Naive thymus-derived CD8-positive, alpha-beta T cell (primary cell): ENCODE measurements at places on chromosomes 3 and 15. TPM values are rescaled to one million over a fixed set of nuclear protein-coding genes. Genes with fewer than 3 reads are reported as not detected.

The LRRC31 gene
- polyA plus RNA-seq: not detected

DNA sequence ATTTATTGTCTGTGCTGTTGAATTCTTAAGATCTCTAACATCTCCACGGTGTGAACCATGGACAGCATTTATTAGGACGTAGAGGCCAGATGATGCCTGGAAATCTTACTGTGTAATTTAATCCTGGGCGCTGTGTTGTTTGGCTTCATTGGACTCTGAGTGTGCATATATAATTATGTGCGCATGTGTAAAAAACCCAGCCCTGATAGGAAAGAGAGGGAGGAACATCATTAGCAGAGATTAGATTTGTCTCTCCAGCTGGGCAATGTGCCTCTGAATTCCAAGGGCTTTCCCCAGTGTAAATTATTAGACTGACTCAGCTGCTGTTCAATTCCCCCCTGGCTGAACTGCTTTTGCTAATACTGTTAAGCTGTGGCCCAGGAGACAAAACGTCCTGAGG is 39.6 kb downstream of the MAP3K13 start:
- no peak for DNase-seq

The SAXO2 gene
- polyA plus RNA-seq: 2.1 TPM

The MST1 gene
- 1.1 TPM for polyA plus RNA-seq

The ARGFX gene
- not detected for polyA plus RNA-seq

GRCh38 chr3:70824078-70824477 is 511.6 kb upstream of the MDFIC2 start:
- DNase-seq: no peak

GRCh38 chr3:17367171-17367570 is 375.3 kb downstream of the TBC1D5 start:
- no peak for DNase-seq

The KAT2B gene
- 5.9 TPM for polyA plus RNA-seq

DNA sequence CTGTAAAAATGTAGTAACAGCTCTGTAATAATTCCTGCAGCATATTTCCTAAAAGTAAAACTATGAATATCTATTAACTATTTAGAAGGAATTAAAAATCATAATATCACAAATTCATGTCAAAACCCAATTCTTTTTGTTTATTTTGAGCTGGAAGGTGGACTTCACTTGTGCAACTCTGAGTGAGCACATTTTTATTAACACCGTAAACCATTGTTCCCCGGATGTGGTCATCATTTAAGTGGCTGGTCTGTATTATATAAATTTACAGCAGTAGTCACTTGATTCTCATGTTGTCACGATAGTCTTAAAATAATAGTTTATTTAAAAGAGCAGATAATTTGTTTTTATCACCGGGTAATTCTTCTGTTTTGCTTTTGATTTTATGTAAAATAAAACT is 43.0 kb upstream of the UTS2B start:
- DNase-seq: no peak

DNA sequence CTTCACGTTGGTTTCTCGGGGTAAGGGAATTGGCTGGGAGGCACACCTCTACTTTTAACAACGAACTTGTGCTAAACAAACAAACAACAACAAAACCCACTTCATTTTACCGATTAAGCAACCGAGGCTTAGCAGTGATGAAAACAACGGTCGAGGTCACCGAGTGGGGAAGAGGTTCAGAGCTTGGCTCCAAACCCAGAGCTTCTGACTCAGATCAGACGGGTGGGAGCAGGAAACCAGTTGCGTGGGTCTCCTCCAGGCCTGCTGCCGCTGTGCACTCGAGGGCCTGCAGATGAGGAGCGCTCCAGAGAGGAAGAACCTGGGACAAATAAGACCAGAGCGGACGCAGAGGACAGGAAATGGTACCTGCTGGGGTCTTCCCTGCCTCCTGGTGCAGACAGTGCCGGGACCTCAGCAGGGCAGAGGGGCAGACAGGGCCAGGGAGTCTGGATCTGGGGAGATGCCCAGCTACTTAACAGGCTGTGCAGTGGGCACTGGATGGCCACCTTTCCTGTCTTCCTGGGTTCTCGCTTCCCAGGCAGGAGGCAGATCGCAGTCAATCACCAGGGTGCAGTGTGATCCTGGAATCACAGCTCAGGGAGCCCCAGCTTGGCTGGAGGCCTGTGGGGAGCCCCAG is 99.0 kb upstream of the MEF2A start:
- DNase-seq: no peak

- DNase-seq: no peak
These were observed 79.8 kb upstream of the PFN2 start for GRCh38 chr3:150050510-150050909.

- no peak for DNase-seq
These were observed 75.6 kb upstream of the SYNPR start for GRCh38 chr3:63202529-63202928.

DNA sequence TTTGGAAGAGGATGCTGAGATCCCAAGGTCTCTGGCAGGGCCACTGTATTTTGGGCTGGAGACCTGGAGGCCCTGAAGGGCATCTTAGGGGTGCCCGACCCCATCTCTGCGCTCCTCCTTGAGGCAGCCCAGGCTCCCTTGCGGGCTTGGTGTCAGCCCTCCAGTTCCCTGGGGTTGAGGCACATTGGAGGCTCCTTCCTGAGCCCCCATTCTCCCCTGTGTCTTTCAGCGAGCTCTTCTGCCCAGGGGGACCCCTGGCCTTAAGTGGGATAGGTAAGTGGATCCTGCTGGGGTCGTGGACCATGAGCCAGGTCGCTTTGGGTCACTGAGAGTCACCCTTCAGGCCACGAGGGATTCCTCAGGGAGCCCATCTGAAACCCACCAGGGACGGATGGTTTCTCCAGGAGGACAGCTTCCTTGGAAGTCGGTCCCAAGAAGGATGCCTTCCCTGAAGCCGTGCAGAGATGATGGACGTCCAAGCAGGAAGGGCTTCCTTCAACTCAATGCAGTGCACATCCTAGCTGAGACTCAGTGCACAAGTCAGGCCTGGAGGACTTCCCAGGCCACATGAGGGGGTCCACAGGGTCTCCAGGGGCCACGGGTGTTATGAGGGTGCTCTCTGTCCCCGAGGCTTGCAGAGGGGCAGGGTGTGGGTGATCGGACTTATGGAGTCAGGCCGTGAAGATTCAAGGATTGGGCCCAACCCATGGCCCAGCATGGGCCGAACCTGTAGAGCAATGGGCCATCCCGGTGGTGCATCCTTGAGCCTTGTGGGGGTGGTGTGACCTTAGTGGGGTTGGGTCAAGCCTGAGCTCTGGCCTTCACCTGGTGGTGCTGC is 224.3 kb downstream of the SNRPN start:
- no peak for DNase-seq

The GOLGA8J gene
- polyA plus RNA-seq: not detected

The GMNC gene
- not detected for polyA plus RNA-seq

DNA sequence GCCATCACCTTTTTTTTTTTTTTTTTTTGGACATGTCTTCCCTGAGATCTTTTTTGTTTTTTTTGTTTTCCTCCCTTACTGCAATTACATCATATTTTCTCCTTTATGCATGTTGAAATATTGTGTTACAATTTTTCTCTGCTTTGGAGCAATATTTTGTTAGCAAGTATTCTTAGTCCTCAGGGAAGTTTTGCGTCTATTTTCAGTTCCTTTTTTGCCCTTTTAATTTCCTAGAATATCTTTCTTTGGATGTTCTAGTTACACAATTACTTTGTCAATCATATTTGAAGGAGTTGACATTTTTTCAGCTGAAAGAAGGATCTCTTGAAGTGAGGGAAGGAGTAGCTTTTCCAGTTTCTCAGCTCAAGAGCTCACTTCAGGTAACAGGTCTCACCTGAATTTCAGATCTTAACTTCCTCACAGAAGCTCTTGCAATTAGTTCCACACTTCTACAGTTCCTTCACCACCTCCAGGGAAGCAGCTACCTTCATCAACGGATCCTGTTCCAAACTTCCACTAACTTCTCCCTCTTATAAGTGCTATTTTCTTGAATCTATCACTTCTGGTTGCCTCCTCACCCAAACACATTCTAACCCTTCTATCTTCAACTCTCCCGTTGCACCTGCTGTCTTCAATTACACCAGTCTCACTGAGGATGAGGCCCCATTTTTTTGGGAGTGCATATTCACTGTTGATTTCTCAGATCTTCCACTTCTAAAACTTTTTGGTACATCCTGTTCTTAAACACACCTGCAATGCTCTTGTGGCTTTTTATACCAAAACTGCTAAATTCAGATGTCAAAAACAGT is 57.8 kb upstream of the CPOX start:
- DNase-seq: no peak

DNA sequence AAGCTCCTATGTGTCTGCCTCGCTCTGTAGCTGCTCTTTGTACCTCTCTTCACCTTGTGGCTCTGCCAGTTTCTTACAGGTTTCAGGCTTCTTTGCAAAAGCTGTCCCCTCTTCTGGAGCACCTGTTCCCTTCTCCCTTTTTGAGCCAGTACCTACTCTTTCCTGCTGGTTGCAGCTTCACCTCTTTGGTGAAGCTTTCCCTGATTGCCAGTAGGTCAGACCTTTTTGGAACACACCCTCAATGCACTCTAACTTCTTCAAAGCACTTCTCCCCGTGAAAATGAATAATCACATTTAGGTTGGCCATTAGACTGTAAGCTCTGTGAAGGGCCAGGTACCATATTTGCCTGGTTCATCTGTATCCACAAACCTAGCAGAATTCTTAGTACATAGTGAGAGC is 60.3 kb downstream of the BHLHE40 start:
- DNase-seq: no peak

- DNase-seq: no peak
These were observed 66.2 kb upstream of the TTBK2 start for GRCh38 chr15:42986693-42987342.

DNA sequence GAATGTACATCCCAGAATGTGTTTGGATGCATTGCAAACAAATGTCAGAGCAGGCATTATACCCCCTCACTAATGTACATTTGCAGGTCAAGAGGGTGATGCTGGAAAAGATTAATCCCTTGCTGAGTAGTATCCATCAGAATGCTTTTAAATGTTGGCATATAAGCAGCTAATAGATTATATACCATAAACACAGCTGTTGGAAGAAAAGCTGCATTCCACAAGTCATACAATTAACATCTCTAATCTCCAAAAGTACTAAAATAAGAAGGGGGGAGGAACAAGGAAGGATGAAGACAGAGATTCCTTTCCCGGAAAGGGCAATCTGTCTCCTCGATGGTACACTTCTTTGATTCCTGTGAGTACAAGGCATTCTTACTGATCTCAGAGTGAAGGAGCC is 445.7 kb upstream of the CDIN1 start:
- no peak for DNase-seq
